ENCODE measurements at places on chromosomes 3 and 15.

DNA sequence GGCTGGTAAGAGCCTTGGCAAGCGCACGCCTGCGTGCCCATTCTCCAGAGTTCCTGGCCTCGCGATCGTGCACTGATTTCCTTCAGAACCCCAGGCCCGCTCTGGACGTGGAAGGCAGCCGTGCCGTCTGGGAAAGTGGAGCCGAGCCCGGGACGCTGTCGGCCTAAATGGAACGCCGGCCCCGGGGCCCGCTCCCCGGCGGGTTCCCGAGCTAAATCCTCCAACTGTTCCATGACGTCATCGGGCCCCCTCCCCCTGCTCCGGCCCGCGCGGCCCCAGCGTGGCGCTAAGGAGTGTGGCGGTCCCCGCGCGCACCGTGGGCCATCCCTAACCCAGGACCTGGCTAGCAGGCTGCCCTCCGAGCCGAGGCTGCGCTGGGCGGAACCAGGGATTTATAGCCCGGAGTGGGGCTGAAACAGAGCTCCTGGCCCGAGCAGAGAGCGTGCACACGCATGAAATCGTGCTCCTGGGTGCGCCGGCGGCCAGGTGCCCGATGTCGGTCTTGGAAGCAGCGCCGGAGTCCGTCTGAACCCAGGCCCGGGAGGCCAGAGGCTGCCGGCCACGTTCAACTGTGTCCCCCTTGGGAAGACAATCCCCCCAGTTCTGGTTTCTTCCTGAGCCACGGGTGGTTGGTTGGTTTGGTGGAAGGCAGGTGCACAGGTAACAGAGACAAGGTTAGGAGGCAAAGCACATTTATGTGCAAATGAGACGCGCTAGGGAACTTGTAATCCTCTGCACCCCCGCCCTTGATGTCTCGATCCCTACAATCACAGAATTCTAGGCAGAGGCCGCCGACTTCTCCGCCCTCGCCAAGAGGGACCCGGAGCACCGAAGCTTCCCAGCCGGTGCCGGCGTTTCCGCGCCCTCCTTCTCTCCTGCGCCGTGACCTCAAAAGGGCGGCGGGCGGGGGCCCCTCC, 84.9 kb upstream of the ETV5 start:
- DNase-seq: no peak

- no peak for DNase-seq
These were observed 57.3 kb downstream of the ACAP2 start for GRCh38 chr3:195385526-195385925.

GRCh38 chr15:98493966-98494511, 154.3 kb upstream of the IGF1R start:
- no peak for DNase-seq

DNA sequence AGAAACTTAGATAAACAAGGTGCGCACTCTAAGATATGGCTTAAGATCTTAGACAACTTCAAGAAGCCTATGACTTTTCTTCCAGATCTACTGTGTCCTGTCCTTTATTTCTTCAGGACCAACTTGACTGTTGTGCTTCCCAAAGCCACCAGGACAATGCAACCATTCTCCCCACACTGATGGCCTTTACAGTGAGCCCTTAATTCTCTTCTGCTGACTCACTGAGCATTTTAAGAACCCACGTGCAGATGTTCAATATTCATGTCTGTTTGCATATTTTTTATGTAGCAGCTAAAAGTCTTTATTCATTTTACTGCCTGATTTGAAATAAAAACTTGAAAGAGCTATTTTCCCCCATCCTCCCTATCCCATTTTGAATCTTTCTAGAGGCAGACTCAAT, 103.3 kb upstream of the SLC2A2 start:
- DNase-seq: no peak

- peak; percentile 40 for DNase-seq
These were observed 56.6 kb upstream of the POMGNT2 start for GRCh38 chr3:43162230-43163084.

DNA sequence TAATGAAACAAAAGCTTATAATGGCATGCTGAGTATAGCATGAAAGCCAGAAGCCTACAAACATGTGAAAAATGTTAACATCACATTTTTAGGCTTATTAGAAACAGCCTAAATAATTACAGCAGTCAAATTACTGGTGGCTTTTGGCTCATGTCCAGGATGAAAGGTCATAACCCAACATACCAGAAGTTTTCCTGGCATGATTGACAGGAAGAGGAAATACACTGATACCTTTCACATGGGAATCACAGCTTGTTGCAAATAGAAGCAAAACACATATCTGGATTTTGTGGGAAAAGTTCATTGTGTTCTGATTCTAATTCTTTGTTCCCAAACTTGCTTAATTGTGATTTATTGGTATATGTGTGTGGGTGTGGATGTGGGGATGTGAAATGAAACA, 393.5 kb upstream of the ARRDC4 start:
- DNase-seq: no peak

- DNase-seq: no peak
These were observed 319.6 kb upstream of the IL12A start for GRCh38 chr3:159668990-159669476.

GRCh38 chr3:52846432-52846965, 11.7 kb upstream of the MUSTN1 start:
- no peak for DNase-seq

DNA sequence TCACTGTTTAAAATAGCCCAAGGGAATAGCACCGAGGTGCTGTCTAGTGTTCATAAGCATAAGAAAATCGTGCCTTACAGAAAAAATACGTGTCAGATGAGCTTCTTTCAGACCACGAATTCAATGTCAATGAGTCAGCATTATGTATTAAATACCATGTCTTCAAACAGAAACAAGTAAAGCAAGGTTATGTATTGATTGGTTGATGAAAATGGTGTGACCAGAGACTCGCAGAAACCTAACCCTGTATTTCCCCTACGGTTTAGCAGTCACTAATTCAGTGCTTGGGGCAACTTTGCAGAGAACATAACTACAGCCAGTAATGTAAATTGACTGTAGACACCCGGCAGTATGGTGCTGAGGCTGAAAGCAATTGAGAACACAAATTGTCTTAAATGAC, 307.7 kb downstream of the IL5RA start:
- no peak for DNase-seq

GRCh38 chr3:58042947-58043707, 34.9 kb downstream of the FLNB start:
- DNase-seq: no peak

DNA sequence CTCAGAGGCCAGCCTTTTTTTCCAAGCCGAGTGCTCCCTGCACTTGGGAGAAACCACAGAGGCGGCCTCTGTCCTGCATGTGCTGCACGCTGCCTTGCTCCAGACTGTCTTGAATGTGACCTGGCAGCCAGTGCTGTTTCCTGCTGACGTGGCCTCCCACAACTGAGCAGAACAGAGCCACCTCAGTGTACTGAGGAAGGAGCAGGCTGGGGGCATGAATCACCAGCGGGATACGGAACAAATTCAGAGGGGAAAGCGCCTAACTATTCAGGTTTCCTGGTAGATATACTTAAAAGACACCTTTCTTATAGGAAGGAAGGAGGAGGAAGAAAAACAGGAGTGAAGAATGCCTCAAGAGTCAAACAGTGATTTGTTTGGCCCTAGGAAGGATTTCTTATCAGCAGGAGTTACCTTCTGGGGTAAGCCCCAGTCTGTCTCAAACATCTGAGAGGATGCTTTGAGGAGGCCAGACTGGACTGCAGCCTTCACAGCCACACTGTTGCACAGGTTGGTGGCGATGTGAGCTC, 114.0 kb downstream of the FNDC3B start:
- DNase-seq: peak; percentile 46

DNA sequence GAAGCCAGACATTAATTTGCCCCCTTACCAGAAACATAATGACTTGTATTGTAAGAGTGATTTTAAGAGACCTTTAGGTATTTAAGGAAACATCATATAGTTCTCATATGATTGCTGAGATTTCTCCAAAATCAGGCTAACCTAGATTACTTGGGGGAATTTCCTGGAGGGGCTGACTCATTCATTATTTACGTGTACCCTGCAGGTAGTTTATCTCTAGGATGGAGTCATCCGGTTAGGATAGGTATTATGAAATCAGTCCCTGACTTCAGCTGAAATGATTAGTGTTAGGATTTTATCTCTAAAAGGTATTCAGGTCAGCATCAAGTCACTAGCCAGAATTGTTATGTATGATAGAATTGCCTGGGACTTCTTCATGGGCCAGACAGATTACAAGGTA, 97.5 kb downstream of the TCF12 start:
- DNase-seq: no peak

DNA sequence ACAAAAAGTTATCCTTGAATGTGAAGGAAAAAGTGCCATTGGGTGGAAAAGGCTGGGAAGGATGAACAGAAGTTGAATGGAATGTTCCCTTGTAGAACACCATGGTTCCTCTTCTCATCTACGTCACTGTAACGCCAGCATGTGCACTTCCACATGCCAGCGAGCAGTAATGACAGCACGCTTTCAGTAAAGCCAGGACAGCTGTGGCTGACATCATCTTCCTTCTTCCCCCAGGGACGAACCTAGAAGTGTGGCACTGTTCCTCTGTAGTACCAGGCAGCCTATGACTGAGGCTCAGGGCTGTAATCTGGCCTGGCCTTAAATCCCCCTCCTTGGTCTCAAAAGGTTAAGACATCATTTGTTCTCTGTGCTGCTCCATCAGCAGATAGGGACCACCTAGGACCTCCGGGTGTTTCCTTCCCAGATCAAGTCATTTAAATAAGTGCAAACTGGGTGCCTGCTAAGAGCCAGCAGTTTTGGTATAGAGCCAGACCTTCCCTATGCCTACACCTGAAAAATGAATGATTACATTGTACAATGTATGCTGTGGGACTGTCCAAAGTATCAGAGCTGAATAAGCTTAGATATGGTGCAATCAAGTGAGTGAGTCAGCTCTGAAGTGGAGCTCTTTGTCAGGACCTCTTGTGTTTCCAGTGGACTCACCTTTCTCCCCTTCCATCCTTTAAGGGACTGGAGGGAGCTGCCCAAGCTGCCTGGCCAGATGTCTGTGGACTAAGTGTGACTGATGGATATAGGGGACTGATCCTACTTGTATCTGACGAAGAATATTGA, 5.6 kb upstream of the SRPRB start:
- no peak for DNase-seq

GRCh38 chr15:68366314-68366713, 65.6 kb downstream of the ITGA11 start:
- DNase-seq: no peak

- DNase-seq: no peak
These were observed 1435.9 kb downstream of the OTOL1 start for GRCh38 chr3:162932503-162932902.

- no peak for DNase-seq
These were observed 10.1 kb downstream of the LYSMD2 start for GRCh38 chr15:51727141-51727897.

GRCh38 chr3:7309641-7310102, 448.8 kb downstream of the GRM7 start:
- no peak for DNase-seq

DNA sequence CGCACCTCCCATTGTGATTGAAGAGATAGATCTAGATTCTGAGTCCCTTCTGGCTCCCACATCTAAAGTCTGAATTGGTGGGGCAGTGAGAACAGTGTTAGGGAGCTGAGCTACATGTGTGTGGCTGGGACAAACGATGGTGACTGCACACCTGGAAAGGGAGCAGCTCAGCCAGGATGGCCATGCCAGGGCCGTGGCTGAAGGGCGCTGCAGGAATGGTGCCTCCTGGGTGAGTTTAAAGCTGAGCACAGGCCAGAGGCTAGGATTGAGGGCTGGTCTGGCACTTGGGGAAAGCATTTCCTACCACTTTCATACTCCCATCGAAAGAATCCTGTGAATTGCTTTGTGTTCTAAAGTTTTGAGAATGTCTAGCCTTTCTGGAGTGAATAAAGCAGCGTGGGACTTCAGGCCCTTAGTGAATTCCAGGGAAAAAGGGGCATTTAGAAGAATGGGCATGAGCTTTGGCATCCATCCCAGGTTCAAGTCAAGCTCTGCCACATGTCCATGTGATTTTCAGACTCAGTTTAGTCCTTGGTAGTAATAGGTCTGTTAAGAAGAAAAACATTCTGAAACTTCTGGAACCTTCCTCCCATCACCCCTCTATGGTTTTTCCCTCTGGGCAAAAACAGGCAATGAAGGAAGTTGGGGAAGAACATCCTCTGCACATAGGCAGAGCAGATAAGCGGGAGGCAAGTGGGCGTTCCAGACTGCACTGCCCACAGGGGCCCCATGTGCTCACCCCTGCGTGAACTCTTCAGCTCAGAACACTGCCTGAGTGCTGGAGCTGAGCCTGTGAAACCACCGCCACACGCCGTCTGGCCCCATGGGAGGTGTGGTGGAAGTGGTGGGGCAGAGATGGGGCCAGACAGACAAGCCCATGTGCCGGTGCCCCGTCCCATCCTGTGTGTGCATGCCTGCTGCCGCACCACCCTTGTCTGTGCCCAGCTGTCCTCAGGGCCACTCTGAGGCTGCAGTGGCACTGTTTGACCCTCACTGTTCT, 12.9 kb upstream of the CPNE9 start:
- no peak for DNase-seq

DNA sequence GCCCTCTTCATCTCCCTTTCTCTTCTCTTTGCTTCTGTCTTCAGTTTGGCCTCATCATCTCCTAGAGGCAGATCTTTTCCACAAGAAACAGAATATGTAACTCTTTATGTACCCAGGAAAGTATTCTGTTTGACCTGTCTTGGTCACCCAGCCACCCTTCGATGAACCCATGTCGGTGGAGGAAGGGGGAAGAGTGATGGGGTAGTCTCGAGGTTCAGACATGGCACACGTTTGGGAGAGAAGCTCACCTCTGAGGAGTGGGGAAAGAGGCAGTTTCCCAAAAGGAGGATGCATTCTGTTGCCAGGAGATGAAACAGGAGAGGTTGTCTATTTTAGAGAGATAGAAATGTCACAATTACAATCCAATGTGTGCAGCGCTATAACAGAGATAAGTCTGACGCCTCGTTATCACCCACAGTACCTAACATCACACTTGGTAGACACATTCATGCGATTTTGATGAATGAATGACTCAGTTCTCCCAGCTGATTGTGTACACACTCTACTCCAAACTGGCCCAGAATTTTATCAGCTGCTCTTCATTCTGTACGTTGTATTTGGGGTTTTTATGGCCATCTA, 722 bp upstream of the CCDC50 start:
- DNase-seq: no peak

DNA sequence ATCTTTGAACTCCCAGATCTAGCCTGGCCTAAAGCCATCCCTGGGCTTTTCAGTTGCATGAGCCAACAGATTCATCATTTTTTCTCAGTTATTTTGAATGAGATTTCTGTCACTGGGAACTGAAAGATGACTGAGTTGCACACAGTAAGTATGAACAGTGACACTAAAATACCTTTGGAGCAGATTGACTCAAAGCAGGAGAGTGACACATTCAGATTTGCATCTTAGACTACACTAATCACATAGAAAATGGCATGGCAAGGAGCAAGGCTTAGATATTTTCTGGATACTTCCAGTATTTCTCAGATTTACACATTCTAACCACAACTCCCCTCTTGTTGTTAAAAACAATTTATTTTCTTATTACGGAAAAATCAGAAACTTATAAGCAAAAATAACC, 32.8 kb downstream of the SEC62 start:
- DNase-seq: no peak

All from activated naive CD4-positive, alpha-beta T cell treated with Interleukin-2 at 50 U/mL for 16 hours (primary cell).